ENCODE measurements at places on chromosomes 5 and 9.

DNA sequence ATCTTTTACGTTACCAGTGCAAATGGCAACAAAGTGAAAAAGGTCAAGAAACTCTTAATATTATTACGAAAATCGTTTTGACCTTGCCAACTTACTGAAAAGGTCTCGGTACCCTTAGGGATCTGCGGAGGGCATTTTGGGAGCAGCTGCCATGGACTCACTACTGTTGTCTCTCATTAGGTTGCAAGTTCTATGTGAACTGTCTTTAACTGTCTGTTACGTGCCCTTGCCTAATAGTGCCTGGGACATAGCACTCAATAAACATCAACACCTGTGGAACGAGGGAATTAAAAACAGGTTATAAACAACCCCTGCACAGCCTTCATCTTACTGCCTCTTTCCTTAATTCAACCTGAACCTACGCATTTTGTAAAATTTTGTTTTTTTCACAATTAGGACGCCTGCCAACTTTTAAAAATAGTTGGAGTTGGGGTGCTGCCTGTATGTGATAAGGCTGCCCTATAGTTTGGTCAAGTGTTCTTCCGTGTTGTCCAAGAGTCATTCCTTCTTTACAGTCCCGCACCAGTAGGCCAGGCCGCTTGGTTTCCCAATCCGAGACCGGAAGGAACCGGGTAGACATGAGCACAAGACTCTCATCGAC, 527 bp upstream of the SREK1 start:
- DNase-seq = no peak

DNA sequence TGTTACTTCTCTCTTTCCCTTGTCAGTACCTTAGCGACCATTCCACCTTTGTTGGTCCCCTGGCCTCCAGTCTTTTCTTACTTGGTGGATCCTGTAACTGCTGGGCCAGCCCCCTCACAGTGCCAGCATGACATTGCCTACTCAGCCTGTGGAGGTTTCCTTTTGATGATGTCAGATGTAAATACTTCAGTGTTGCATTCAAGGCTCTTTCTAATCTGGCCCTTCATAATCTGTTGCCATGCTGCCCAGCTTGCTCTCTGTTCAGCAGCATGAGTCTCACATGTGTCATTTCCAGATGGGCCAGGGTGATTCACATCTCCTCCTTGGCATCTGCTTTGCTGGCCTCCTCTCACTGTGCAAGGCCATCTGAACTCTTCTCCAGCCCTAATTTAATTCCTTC, 57.1 kb downstream of the MAST4 start:
- peak; percentile 67 for DNase-seq

GRCh38 chr9:35293376-35293964, 131.7 kb downstream of the UNC13B start:
- no peak for DNase-seq

GRCh38 chr5:143063175-143063970, 293.2 kb downstream of the ARHGAP26 start:
- peak; percentile 39 for DNase-seq

DNA sequence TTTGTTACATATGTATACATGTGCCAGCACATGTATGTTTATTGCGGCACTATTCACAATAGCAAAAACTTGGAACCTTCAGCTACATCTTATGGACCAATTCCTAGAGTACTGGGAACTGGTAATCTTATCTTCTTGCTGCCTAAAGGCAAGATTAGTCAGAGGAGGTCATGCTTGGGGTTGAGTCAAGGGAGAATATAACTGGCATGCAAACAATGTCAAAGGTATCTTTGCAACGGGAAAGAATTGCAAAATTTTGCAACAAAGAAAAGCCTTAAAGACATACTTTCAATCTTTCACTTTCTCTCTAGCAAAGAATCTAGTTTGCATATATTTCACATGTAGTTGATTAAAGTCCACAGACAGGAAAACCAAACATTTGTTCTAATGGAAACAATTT, 145.2 kb downstream of the EDIL3 start:
- peak; percentile 65 for DNase-seq

DNA sequence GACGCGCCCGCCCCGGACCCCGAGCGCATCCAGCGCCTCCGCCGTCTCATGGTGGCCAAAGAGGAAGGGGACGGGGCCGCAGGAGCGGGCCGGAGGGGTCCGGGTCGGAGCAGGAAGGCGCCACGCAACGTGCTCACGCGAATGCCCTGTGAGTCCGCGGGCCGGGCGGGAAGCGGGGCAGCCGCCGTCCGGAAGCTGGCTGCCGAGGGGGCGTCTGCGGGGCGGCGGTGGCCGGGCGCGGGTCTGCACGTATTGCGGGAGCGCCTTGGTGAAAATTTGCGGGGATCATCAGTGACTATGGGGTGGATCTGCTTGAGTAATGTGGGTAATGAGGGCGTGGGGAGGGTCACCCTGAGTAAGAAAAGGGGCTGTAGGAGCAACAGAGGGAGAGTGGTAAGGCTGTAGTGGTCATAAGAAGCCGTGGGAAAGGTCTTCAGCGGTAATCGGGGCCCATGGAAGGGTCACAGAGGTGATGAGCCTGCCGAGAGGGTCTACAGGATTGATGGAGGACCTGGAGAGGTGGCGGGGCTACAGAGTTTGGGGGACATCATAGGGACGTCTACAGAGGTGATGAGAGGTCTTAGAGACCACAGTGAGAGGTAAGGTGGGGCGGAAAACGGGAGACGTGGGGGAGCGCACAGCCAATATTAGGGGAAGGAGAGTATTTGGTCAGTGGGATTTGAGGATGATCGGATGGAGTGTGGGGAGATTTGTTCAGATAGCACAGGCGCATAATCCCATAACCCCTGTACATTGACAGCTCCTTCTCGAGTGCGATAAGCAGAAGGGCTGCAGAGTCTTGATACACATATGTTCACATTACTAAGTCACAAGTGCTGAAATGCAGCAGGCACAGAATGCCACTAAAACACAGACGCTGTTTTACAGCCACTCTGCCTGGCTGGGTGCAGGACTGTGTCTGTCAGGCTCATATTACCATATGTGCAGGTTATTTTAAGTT, 819 bp downstream of the LSM11 start:
- no peak for DNase-seq

- DNase-seq = no peak
These were observed 109.1 kb downstream of the CDH10 start for GRCh38 chr5:24535646-24536045.

DNA sequence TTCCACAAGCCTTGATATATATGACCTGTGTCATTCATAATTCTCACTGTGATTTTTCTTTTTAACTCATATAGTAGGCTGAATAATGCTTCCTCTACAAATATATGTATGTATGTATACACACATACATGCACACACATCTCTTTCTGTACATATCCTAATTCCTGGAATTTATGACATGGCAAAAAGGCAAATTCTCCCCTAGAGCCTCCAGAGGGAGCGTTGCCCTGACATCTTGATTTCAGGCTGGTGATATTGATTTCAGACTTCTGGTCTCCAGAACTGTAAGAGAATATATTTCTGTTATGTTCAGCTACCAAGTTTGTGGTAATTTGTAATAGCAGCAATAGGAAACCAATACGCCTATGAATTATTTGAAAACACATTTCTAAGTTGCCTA, 166.6 kb upstream of the GAS1 start:
- DNase-seq = peak; percentile 56

DNA sequence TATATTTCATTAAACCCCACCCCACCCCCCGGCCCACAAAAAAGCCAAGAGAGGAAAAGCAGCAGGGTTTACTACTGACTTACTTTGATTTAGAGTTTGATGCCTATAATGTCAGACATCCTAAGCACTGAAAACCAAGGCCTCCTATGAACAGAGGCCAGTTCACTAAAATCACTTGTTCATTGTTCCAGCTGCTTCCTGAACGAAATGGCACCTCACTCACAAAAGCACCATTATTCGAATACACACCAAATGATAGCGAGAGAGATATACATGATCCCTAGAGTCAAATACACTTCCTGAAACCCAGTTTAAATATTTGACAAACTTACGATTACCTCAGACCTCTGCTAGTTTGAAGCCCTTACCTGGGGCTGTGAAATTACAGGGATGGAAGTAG, 66.6 kb downstream of the LPAR1 start:
- DNase-seq = no peak

- no peak for DNase-seq
These were observed 148.5 kb upstream of the RPS23 start for GRCh38 chr5:82426464-82427154.

- peak; percentile 56 for DNase-seq
These were observed 13.6 kb upstream of the GM2A start for GRCh38 chr5:151239237-151239861.

DNA sequence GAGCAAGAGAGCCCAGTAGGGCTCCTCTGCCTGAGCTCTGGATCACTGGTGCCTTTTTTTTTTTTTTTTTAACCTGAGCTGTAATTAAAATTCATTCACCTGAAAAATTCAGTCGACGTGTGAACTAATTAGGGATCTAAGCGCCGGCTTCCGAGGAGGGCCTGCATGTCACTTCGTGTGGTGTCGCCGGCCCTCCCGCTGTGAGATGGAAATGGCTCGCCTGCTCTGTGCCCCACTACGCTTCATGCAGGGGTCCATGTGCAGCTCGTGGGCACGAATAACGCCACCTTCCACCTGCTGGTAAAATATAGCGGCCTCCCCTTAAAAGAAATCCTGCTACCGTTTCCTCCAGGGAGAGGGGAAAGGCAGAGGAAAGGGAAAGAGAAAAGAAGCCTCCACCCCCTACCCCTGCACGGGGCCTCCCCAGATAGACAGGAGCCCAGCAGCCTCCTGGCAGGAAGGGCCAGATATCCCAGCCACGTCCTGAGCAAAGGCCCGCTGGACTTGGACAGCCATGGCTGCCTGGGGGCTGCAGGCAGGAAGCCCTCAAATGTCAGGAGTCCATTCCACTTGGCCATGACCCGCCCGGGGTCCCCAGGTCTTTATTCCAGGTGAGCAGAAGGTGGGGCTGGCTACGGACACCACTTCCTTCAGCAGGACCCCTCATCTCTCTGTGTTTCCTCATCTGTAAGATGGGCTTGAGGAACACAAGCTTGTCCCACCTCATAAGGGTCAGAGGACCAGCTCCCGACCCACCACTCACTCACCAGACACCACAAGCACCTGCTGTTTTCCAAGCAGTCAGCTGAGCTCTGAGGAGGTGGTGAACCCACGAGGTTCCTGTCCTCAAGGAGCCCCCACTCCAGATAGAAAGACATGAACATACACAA, 38.2 kb upstream of the ZNF354A start:
- DNase-seq = no peak

DNA sequence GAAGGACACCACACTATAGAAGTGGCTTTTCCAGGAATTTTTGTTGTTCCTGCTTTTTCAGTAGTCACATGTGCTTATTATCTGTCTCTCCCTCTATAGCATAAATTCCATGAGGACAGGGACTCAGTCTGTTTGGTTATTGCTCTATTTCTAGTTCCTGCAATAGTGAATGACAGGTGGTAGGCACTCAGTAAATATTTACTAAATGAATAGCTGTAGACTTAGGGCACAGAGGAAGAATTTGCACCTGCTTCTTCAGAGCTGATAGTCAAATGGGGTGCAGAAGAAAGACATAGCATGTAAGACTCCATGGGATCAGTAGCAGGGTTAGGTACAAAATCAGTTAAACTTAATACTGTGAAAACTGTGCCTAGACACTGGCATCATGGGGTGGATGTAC, 580.2 kb downstream of the CCDC171 start:
- no peak for DNase-seq

GRCh38 chr5:123350742-123351141, 72.5 kb downstream of the CEP120 start:
- DNase-seq = peak; percentile 12

- peak; percentile 73 for DNase-seq
These were observed 5.3 kb downstream of the KLF4 start for GRCh38 chr9:107484117-107484723.

- no peak for DNase-seq
These were observed 25.9 kb downstream of the SAR1B start for GRCh38 chr5:134606726-134607125.

GRCh38 chr9:4630836-4631235, 31.3 kb upstream of the PLPP6 start:
- peak; percentile 9 for DNase-seq

DNA sequence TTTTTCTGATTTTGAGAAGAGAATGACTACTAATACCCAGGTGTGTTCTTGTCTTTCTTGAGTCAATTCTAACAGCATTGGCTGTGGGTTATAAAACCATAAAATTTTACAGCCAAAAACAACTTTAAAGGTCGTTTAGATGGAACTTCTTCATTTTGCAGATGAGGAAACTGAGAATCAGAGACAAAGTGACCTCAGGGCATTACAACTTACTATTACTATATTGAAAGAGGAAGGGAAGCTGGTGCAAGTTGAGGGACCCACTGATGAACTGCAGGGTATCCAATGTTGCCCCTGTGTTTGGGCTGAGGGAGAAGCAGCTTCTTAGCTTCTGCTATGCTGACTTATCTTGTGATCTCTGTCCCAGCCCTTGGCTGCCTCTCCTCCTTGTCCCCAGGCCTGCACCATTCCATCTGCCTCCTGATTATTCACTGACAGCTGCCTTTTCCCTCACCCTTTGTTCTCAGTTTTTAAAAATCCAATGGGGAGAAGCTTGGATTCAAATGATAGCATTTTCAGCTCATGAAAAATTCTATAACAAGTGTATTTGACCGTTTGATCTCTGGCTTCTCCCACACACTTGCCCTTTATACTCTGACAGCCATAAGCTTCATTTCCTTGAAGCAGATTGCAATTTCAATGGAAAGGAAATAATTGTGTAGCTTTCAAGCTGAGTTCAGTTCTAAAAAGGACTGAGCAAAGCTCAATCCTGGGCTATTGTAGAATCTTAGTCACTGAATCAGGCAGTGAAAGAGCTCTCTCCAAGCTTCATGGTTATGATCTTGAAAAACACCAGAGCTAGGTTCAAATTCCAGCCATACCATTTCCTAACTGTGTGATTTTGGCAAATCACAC, 68.5 kb downstream of the TMC1 start:
- no peak for DNase-seq

GRCh38 chr5:22514231-22514630, 338.9 kb downstream of the CDH12 start:
- DNase-seq = no peak

All from fibroblast of skin of right biceps (primary cell).